Myocyte (in vitro differentiated cells): ENCODE measurements at places on chromosomes 4 and X. TPM values are rescaled to one million over a fixed set of nuclear protein-coding genes. Genes with fewer than 3 reads are reported as not detected.

DNA sequence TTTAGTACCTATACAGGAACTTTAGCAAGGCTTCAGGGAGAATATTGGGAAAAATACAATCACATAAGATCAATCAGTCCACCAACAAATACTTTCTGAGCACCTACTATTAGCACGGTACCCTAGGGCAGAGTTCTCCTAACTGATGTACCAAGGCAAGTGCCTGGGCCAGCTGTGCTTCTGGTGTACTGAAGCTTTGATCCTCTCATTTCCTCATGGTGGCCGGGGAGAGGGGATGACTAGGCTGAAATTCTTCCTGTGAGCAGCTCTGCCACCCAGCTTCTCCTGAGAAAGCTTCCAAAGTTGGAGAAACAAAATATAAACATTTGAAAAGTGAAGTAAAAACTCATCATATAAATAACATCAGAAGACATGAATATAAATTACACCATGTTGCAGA lies 49.3 kb upstream of the ATOH1 start:
- no peak for DNase-seq

- DNase-seq: peak; percentile 31
Measured at GRCh38 chrX:12977761-12978204, 2.9 kb downstream of the TMSB4X start.

- no peak for DNase-seq
Measured at GRCh38 chr4:115927382-115927781, 814.0 kb upstream of the NDST4 start.

PHOX2B gene
- total RNA-seq: not detected in 2 replicates
